ENCODE measurements at places on chromosomes 1 and 21.

DNA sequence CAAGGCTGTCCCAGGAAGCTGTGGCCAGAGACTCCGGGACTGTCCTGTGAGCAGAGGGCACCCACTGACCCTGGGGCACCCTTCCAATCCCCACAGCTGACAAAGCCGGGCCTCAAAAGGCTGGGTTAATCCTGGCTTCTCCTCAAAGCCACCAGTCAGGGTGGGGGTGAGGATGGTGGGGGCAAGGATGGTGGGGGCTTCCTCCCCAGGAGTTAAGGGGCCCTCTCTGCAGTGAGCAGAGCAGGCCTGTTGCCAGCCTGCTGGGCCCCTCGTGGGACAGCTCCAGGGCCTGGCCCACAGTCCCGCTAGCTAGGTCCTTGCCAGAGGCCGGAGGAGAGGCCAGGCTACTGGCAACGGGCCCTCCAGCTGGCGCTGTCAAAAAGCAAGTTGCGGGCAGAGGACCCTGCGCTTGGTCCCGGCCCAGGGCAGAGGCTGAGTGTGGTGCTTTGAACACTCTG, 37.9 kb upstream of the CCDC27 start:
- DNase-seq: no peak

GRCh38 chr21:46598581-46599572, 6.0 kb downstream of the S100B start:
- peak; percentile 91 for DNase-seq

GRCh38 chr1:231926340-231926739, 299.8 kb downstream of the DISC1 start:
- no peak for DNase-seq

DNA sequence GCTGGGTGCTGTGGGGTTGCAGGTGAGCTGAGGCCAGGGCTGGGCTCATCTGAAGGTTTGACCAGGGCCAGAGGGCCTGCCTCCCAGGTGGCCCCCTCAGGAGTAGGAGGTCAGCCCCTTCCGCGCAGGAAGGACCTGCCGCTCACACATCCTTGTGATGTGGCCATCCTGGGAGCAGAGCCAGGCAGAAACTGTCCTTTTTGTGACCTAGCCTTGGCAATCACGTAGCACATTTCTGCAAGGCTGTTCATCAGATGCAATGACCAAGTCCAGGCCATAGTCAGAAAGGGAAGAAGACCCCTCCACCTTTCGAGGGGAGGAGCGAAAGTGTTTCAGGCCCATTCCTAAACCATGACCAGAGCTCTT, 55.5 kb upstream of the TRAPPC10 start:
- DNase-seq: peak; percentile 52

GRCh38 chr1:199687321-199687720, 340.2 kb upstream of the NR5A2 start:
- peak; percentile 16 for DNase-seq

DNA sequence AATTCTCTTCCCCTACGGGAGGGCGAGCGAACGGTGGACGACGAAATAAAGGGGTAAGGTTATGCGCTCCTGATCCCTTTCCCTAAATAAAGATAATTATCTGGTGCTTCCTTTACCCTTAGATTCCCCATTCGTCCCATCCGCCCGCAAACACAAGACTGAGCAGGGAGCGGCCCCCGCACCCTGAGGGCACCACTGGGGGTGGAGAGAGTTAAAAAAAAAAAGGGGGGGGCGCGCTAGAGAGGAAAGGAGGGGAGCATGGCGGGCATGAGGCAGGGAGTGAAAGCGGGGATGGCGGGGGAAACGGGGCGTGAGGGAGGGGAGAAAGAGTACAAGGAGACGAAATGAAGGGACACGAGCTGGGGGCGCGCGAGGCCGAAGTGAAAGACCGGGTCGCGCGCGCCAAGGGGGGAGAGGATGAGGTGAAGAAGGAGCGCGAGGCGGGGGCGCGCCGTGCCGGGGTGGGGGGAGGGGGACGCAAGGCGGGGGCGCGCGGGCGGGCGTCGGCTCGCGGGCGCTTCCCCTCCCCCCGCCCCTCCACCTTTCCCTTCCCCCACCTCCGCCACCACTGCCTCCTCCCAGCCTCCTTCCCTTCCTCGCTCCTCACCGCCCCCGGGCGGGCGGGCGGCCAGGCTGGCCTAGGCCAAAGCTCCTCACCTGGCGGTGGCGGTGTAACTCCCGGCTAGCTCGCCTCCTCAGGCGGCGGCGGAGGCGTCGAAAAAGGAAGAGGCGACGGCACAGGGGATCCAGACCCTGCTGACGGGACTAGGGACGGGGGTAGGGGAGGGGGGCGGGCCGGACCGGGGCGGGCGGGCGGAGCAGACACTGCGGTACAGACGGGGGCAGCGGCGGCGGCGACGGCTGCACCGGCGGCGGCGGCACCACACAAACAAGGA, 448 bp downstream of the GATAD2B start:
- no peak for DNase-seq

DNA sequence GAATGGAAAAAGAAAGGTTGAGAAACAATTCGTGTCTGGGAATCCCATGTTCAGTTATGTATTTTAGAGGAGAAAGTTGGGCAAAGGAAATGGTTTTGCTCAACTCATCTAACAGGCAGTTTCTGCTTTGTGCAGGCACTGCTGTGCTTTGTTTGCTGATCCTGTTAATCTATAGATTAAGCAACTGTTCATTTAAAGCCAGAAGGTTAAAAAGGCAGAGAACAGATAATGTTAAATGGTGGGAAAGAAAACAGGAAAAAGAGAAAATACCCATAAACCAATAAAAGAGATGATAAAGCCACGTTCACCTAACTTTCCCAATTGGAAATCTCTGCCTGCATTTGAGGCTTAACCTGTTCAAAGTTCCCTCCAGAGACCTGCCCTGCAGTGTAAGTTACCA, 70.0 kb downstream of the APP start:
- DNase-seq: no peak

DNA sequence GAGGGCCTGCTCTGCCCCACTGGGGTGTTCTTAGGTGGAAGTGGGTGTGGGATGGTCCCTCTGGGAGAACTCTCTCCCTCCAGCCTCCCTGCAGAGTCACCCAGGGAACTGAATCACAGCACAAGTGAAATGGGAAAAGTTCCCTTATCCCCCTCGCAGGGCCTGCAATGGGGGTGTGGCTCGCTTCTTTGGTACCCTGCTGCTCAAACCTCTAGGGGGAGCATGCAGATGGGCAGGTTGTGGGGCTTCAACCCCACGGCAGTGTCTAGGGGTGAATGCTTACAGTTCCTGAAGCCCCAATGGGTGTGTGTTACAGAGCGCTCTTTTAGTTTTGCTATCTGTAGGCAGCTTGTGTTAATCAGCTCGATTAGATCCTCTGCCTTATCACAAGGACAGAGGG, 59.0 kb upstream of the TINAGL1 start:
- no peak for DNase-seq

- DNase-seq: no peak
These were observed 29.4 kb downstream of the CYP2J2 start for GRCh38 chr1:59897165-59897564.

DNA sequence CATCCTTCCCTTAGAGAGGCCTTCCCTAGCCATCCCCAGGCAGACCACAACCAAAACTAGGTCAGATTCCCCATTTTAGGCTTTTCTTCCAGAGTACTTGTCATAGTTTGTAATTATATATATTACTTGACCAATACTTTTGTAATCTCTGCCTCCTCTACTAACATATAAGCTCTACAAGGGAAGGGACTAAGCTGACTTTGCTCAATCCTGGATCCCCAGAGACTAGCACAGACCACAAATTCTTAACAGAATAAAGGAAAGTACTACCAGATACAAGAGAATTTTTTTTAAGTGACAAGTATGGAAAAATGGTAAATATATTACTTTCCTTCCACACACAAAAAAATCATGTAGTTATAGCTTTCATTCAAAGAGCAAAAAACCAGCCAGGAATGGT, 2.0 kb downstream of the ZMYM6 start:
- no peak for DNase-seq

DNA sequence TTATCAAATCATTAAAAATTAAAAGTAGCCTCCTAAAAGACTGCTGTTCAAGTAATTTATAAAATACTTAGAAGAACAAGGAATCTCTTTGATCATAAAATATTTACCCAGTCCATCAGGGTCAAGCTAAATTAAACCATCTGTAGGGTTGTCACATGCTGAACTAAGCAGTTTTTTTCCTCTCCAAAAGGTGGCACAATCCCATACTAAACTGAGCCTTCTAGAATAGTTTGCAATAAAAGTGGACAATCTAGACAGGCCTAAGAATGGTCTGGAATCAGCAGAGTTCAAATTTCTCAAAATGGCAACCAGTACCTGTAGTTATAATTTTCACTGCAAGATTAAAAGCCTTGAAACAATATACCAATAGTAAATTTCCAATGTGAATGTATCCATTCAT, 194.8 kb downstream of the EIF4G3 start:
- peak; percentile 10 for DNase-seq

- DNase-seq: no peak
These were observed 3.9 kb upstream of the TGFBR3 start for GRCh38 chr1:91889717-91890459.

DNA sequence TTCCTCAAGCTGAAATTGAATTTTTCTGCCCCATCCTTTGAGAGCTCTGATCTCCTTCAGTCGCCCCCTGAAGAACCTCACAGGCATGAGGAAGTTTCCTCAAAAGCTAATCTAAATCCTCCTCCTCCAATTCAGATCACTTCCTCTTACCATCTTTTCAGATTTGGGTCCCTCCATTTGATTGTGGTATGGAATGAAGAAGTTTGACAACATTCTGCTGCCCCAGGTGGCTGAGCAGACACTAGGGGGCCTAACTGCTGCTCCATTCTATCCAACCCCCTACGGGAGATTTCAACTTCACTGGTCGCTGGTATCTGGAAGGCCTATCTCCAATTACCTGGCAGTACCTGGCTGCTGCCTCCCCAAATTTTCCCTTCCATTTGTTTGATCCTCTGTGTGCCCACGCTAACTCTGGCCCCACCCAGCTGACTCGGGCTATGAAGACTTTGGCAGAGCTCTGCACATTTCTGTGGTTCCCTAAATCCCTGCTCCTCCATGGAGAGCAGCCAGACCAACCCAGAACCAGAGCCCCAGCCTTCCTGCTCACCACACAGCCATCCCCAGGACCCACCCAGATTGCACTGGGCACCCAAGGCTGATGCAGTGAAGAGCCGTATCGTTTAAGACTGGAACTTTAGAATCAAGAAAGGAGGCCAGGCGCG, 7.8 kb downstream of the IRF6 start:
- no peak for DNase-seq
